NCI-H187 treated with DMSO at 0.1 percent for 48 hours (cell line): ENCODE measurements at places on chromosomes 12 and 14.

DNA sequence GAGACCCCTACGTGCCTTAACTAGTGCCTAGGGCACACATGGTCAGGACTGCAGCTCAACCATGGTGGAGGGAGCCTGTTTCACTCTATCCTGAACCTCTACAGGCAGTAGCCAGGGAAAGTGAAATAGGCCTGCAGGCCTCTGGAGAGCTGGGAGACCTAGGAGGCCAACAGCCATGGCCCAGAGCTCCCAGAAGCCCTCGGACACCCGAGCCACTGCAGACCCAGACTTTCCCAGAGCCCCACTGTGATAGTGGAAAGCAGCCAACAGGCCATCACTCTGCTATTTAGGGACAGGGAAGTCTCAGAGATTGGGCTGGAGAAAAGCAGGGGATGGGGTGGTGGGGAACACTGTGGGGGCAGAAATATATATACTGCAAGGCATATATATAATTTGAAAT is 56.5 kb upstream of the ZFP36L1 start:
- no peak for DNase-seq

- no peak for DNase-seq
These were observed 100.5 kb downstream of the PPM1H start for GRCh38 chr12:62834406-62834805.

DNA sequence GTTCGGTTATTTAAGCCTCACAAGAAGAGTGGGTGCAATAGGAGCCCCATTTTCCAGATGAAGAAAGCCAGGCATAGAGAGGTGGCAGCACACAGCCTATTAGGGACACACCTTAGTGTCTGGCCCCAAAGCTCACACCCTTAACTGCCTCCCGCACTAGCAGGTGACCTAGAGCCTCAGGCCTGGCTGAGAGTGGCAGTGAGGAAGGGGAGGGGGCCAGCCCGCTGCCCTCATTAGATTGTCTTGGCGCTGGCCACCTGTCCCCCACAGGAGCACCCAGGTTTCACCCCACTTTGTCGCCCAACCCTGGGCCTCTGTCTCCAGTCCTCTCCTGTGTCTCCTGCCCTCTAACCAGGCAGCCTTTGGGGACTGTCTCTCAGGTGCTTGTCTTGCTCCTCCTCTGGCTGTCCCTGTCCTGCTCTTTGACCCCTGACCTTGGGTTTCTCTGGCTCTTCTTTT is 18.5 kb upstream of the PGF start:
- no peak for DNase-seq

GRCh38 chr12:124336184-124336437 is 41.2 kb downstream of the RFLNA start:
- DNase-seq = no peak

DNA sequence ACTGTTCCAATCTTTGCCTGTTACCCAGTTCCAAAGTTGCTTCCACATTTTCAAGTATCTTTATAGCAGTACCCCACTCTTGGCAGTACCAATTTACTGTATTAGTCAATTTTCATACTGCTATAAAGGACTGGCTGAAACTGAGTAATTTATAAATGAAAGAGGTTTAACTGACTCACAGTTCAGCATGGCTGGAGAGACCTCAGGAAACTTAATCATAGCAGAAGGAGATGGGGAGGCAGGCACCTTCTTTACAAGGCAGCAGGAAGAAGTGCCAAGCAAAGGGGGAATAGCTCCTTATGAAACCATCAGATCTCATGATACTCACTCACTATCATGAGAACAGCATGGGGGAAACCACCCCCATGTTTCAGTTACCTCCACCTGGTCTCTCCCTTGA is 215.0 kb downstream of the SNAPC1 start:
- DNase-seq = no peak

DNA sequence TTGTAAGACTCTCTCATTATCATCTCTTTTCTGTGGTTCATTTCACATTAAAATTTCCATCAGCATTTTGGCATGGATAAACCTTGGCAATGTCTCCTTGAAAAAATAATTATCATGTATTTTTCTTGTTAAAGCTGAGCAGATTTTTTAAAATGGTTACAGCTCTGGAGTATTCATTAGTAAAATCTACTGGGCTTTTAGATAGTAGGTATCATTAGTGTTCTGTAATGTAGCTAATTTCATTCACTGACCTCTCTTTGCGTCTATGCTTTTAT is 36.9 kb upstream of the CDK17 start:
- no peak for DNase-seq

DNA sequence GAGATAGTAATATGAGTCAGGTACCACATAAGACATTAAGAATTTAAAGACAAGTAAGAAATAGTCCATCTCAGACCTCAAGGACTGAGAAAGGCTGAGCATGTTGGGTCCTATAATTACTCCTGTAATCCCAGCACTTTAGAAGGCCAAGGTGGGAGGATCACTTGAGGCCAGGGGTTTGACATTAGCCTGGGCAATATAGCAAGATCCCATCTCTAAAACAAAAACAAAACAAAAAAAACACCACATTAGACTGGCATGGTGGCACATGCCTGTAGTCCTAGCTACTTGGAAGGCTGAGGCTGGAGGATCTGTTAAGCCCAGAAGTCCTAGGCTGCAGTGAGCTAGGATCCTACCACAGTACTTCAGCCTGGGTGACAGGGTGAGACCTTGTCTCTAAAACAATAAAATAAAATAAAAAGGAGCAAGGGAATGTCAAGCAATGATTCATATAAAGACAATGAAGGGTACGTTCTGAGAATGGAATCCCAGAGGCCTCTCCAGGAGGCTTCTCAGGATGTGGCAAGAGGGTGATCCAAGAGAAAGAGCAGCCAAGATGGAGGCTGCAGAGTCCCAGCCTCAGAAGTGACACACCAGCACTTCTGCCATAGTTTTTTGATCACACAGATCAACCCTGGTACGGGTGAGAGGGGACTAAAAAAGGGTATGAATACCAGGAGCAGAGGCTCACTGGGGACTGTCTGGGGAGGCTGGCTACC is 206.4 kb downstream of the CRADD start:
- no peak for DNase-seq

DNA sequence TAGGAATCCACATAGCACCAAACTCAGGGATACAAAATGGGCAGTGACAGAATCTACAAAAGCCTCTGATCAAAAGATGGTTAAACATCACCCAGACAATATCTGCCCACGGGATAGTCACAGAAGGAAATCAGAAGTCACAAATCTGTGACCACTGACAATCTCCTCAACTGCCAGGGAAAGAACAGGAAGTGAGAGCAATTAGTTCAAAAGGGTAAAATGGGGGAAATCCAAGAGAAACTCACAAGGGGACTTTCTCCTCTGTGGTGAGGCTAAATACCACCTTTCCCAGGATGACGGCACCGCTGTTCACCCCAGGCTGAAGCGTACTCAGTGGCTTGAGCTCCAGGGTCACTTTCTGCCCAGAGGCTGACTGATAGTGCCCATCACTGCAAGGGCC is 10.7 kb downstream of the TTC5 start:
- DNase-seq = no peak

DNA sequence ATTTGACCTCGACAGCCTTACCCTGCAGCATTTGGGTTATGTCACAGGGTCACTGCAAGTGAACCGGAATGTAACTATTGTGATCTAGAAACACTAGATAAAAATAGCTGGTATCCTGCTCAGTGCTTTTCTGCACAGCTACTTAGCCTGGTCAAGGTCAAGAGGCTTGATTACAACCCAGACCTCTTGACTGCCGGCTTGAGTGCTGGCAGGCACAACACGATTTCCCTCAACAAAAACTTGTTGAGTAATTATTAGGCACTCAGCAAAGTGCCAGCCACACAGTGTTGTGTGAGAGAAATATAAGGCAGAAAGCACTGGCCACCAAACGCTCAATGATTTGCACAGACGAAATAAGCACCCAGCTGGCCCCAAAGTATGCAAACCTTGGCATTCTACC is 156.7 kb downstream of the NUAK1 start:
- DNase-seq = no peak

DNA sequence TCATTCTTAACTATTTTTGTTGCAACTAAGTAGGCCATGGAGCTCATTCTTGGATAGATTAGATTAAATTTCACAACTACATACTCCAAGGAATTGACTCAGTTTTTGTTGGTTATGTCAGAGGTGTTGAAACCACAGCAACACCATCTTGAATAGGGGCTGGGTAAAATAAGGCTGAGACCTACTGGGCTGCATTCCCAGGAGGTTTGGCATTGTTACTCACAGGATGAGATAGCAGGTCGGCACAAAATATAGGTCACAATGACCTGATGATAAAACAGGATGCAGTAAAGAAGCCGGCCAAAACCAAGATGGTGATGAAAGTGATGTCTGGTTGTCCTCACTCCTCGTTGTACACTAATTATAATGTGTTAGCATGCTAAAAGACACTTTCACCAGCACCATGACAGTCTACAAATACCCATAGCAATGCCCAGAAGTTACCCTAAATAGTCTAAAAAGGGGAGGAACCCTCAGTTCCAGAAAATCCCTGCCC is 20.9 kb downstream of the DMAC2L start:
- no peak for DNase-seq

GRCh38 chr12:63893170-63893569 is 48.7 kb downstream of the SRGAP1 start:
- no peak for DNase-seq

DNA sequence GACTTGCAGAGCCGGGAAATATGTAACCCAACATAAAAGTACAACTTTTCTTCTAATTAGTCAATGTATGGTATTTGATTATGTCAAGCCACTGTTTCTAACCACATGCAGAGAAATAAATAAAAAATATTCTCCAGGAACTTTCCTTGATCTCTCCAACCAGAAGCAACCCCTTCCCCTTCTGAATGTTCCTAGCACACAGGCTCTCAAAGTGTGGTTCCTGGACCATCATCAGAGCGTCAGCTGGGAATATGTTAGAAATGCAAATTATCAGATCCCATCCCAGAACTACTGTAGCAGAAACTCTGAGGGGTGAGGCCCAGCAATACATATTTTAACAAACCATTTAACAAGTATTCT is 21.0 kb upstream of the ITPR2 start:
- DNase-seq = no peak

- no peak for DNase-seq
These were observed 774.8 kb downstream of the VRK1 start for GRCh38 chr14:97571866-97572555.

GRCh38 chr12:64566831-64567517 is 43.3 kb upstream of the RASSF3 start:
- no peak for DNase-seq

- no peak for DNase-seq
These were observed 57.8 kb upstream of the ARHGAP5 start for GRCh38 chr14:32019276-32019675.

- no peak for DNase-seq
These were observed 778 bp downstream of the DNM1L start for GRCh38 chr12:32679920-32680237.

DNA sequence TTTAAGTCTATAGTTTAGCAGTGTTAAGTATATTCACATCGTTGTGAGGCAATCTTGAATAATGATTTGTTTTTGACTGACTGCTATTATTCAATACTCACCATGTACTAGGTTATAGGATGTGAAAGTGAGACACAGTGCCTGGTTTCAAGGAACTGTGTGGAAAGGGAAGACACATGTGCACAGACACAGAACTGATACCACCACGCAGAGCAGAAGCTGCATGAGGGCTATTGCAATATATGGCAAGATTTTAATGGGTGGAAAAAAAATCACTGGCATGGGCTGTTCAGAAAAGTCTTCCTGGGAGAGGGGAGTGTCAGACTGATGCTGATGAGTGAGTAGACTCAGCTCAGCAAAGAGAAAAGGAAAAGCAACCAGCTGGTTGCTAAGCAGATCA is 10.4 kb downstream of the SLC7A8 start:
- DNase-seq = no peak

DNA sequence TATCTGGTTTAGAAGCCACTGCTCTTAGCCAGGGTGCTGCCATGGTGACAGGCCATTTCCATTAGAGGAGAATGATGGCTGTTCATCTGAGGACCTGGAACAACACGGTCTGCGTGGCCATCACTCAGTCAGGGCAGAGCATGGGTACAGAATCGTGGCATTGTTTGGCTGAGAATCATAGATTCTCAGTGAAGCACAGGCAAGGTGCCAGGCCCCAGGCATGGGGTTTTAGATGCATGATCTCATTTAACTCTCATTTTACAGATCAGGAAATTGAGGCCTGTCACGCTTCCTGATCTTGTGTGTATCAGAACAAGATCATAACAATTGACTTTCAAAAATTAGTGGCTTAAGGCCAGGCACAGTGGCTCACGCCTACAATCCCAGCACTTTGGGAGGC is 26.8 kb upstream of the IRF2BPL start:
- no peak for DNase-seq

DNA sequence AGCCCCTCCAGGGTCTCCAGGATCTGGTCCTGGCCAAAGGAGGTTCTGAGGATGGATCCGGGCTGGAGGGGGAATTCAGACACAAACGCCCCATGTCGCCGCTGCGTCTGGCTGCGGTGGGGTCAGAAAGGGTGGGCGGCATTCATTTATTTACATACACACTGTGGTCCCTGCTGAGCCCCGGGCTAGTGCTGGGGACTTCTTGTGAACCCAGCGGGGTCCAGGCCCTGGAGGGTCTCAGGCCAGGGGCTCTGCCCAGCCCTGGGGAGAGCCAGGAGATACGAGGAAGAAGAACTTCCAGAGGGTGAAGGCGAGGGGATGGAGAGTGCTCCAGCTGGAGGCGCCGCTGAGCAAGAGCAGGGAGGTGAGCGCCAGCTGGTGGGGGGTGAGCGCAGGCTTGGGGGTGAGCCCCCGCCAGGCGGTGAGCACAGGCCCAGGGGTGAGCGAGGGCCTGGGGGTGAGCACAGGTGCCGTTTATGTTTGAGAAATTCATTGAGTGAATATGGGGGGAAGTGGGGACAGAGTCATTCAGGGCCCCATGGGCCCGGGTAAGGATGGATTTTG is 68.1 kb downstream of the NCOR2 start:
- no peak for DNase-seq

GRCh38 chr12:97572220-97572619 is 109.6 kb downstream of the RMST start:
- no peak for DNase-seq

DNA sequence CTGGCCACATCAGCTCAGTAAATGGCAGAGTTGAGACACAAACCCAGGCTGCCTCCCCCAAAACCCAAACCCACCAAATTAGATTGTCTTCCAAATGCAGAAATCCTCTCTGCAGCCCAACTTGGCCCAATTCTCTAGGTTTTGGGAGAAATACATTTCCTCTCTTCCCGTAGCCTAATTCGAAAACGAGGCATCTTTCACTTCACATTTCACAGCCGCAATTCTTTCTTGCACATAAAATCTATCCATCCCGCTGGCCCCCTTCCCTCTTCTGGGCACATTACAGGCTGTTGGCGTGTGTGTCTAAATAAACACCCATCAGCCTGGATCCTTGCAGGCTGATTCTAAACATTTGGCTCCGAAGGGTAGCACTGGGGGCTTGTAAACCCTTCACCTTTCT is 83.8 kb upstream of the VRK1 start:
- DNase-seq = no peak

DNA sequence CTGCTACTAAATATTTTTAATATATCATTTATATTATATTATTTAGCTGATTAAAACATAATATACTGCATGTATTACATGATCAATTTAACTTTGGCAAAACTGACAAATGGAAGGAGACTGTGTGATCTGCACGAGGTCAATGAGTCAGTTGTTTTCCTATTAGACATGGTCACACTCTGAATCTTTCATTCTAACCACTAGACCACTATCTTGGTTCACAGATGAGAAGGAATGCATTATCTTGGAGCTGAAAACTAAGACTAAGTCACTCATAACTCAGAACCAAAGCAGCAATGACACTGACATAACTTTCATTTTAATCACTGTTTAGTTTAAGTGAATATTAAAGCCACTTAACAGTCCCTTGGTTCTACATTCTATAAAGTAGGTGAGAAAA is 37.4 kb downstream of the GNPTAB start:
- DNase-seq = no peak
